ENCODE measurements at places on chromosomes 5 and 9.

- DNase-seq = no peak
Measured at GRCh38 chr5:27590503-27590902, 552.1 kb upstream of the CDH9 start.

GRCh38 chr5:64637837-64638443 lies 52.4 kb upstream of the SHISAL2B start:
- DNase-seq = no peak

DNA sequence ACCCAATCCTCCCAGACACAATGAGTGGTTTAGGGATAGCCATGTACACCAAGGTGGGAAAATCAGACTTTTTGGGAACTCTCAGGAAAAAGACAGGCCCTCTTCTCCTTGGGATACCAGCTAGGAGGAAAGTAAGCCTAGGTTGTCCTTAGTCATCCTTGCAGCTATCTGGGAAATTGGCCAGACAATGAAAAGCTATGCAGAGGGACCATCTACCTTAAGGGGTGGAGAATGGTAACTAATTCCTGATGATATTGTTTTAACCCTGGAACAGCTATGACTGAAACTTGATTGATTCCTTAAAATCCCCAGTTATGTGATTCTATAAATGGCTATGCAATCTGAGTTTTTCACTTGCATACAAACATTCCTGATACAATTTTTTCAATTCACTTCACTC lies 88.9 kb upstream of the BNC2 start:
- DNase-seq = no peak

GRCh38 chr5:124932791-124933600 lies 186.6 kb upstream of the ZNF608 start:
- no peak for DNase-seq

DNA sequence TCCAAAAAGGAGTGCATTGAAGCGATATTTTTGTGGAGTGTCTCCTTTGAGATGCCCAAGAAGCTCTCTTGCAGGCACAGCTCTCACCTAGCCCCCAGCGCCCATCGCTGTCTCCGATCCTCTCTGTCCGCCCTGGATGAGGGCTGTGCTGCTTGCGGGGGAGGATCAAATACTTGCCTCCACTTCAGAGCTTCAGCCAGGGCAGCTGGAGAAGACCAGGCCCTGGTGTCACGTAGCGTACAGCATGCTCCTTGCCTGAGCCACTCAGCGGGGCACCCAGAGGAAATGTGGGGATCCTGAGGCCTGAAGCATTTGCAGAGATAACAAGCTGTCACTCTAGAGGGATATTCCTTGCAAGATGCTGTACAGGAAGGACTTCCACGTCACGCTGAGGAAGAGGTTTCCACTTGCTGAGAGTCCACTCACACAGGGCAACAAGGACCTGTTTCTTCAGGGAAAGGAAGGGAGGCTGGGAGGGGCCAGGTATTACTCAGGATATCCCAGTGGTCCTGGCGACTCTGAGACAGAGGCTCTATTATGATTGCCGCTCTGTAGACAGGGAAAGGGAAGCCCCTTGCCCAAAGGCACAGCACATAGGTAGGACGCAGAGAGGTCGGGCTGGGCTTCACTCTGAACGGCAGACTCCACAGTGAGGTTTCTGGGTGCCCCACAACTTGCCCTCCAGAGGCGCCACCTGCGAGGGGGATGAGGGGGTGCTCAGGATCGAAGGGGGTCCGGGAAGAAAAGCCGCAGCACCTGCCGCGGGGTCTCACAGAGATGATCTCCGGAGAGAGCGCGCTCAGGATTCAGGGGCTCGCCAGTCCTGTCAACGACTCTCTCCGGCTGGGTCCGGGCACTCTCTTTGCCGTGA lies 64.0 kb downstream of the CRB2 start:
- no peak for DNase-seq

- peak; percentile 75 for DNase-seq
Measured at GRCh38 chr5:138035605-138036537, 3.0 kb upstream of the FAM13B start.

DNA sequence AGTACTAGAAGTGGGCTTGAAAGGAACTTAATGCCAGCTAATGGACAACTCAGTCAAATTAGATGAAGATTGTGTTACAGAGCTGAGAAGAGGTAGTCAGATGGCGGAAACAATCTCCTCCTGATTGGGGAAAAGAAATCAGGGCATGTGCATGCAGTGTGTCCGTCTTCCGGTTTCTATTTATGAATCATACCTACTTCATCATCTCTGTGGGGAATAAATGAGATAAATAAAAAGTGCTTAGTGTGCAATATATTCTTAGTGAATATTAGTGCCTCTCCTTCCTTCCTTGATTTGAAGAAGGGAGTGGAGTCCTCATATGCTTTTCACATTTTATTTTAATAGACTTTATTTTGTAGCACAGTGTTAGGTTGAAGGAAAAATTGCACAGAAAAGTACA lies 108.7 kb upstream of the NFIL3 start:
- DNase-seq = no peak

DNA sequence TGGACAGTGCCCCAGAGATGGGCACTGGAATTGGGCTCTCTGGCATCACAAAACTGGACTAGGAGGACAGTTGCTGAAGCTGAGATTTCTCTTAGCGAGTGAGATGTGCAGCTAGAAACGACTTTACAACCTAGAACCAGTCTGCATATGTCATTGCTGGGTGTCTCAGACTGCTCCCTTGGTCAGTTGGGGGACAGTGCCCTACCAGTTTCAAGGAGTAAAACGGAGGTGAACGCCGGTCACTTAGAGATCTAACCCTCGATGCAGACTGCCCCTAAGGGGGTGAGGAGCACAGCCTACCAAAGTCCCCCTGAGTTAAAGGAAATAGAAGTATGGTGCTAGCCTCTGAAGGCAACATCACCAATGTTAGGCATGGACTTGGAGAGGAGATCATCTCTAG lies 704.4 kb upstream of the CDH9 start:
- no peak for DNase-seq

DNA sequence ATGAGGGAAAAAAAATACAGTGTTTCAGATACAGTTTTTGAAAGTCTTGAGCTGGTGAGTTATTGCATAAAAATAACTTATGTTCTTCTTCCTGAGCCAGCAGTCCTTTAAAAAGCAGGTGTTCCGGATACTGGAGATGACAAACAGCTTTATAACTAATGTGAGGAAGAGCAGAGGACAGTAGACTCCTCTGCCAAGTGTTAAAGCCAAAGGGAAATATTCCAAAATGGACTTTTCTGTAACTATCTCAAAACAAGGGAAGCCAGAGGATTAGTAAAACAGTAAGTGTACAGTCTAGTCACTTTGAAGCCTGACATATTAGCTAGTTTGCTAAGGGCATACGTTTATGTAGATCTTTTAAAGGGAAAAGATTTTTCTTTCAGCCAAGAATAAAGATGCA lies 11.0 kb upstream of the SNCAIP start:
- no peak for DNase-seq

GRCh38 chr9:69081261-69081660 lies 45.7 kb downstream of the FXN start:
- DNase-seq = no peak

GRCh38 chr5:14263113-14263512 lies 120.0 kb downstream of the TRIO start:
- DNase-seq = no peak

- DNase-seq = no peak
Measured at GRCh38 chr9:124452841-124453585, 2.8 kb downstream of the ADGRD2 start.

DNA sequence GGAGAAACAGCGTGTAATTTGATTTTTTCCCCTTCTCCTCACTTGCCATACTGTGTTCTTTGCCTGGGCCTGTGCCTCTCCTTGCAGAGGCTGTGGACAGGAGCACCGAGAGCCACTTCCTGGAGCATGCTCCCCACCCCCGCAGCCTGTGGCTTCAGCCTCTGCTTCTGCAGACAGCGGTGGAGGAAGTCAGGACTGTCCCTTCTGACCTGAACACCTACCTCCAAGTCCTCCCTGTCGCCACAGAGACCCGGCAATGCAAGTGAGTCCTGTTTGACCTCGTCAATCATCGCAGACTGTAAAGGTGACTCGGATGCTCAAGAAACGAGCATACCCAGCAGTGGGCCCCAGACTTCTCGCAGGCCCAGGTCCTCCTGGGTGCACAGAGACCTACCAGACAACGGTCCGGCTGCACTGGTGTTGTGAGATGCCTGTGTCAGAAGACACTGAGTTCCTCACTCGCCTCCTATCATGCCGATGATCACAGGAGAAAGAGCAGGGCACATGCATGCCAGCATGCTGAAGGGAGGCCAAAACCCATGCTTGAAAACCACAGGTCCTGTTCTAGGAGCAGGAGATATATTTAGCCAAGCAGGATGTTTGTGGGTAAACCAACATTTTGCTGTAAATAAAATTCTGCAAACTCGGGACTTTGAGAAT lies 198.8 kb downstream of the AUH start:
- DNase-seq = no peak

DNA sequence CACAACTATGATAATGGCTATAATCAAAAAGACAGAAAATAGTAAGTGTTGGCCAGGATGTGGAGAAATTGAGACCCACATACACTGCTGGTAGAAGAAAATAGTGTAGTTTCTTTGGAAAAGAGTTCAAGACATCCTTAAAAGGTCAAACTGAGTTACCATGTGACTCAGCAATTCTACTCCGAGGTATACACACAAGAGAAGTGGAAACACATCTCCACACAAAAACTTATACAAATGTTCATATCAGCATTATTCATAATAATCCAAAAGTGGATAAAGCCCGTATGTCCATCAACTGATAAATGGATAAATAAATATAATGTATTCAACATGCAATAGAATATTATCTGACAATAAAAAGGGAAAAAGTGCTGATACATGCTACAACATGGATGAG lies 532.2 kb downstream of the NR2F1-AS1 start:
- DNase-seq = no peak

DNA sequence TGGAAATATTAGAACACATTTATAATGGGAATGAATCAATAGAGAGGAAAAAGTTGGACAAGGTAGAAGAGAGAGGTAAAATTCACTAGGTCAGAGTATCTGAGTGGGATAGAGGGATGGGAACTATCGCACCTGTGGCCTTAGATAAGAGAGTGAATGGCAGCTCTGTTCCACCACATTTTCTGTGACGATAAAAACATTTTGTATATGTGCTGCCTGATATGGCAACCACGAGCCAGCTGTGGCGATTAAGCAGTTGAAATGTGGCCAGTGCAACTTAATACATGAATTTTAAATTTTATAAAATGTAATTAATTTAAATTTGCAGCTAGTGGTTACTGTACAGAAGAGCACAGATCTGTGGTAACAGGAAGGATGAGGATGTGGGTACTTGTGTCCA lies 46.7 kb downstream of the ZNF354A start:
- no peak for DNase-seq

DNA sequence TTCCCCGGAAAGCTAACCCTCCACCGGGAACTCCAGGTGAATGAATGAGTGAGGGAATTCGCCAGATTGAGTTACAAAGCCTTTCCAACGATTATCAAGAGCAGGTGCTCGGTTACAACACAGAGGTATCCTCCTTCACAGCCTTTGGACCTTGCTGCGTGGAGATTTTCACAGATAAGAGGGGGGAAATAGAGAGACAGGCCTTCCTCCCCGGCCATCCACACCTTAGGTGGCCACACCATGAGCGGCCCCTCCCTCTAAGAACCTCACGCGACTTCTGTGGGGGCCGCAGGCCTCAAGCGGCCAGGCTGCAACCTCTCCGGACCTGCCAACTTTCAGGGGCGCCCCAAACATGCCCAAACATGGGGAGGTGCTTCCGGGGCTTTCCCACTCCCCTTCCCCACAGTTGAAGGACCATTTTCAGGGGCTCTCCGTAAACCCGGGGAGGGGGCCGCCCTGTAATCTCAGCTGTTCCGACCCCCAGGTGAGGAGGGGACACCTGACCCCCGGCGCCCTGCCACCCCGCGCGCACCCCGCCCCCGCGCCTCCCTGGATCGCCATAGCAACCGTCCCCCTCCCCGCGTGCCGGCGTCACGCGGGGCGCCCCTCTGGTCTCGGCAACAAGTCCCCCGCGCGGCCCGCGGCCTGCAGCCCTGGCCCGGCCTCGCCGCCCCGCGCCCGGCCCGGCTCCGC lies 603 bp downstream of the DENND1A start:
- DNase-seq = no peak

GRCh38 chr9:111034898-111035539 lies 3.3 kb downstream of the LPAR1 start:
- no peak for DNase-seq

- no peak for DNase-seq
Measured at GRCh38 chr9:133132174-133132573, 11.1 kb upstream of the RALGDS start.

GRCh38 chr5:172150514-172151425 lies 37.3 kb downstream of the STK10 start:
- no peak for DNase-seq

DNA sequence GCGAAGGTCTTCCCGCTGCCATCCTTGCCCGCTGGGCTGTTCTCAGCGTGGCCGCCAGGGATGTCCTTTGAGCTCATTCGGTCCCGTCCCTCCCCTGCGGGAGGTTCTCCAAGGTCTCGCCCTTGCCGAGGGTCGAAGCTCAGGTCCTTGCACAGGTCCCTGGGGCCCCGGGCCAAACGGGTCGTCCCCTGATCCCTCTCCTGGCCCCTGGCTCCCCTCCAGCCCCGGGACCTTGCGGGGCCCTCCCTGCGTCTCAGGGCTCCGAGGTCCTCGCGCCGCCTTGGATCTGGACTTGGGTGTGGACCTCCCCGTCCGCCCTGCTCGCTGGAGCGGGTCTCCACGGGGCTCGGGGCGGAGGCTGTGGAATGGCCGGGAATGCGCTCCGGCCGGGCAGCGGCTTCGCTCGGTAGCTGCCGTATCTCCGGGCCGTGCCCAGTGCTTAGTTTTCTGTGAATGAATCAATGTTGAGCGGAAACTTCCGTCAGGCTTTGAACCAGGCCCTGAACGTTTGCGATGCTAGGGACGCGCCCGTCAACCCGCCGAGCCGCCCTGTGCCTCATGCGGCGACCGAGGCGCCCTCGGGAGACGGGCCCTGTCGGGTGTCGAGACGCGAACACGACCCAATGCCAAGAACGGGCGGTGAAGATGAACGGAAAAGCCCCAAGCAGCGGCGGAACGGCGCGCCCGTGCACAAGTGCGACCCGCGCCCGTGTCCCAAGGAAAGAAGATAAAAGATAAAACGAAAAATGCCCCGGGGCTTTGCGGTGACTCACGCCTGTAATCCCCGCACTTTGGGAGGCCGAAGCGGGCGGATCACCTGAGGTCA lies 780 bp downstream of the RNU6ATAC start:
- DNase-seq = no peak

GRCh38 chr9:105842023-105842644 lies 147.8 kb downstream of the TMEM38B start:
- peak; percentile 56 for DNase-seq

- no peak for DNase-seq
Measured at GRCh38 chr5:58666141-58666540, 83.3 kb downstream of the RAB3C start.

DNA sequence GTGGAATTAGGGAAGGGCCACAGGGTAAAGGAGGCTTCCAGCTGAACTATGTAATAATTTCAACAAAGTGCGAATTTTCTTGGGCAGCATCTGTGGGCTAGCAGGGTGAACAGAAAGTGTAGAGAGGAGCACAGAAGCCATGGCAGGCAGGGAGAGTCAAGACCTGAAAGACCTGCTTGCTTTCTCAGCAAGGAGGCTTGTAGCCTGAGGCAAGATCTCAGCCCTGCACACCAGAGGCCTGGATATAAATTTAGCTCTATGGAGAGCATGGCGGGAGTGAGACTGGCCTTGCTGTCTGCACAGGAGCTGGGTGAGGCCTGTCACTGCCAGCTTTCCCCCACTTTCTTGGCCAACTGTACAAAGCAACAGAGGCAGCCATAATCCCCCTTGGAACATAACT lies 32.1 kb upstream of the SH3TC2 start:
- no peak for DNase-seq

- no peak for DNase-seq
Measured at GRCh38 chr9:129026442-129027223, 1.5 kb downstream of the SH3GLB2 start.

- no peak for DNase-seq
Measured at GRCh38 chr5:16482891-16483290, 17.3 kb upstream of the ZNF622 start.
